ENCODE measurements at places on chromosomes 13 and 19.

GRCh38 chr19:47447470-47448359 lies 24.0 kb downstream of the SLC8A2 start:
- peak; percentile 58 for DNase-seq

DNA sequence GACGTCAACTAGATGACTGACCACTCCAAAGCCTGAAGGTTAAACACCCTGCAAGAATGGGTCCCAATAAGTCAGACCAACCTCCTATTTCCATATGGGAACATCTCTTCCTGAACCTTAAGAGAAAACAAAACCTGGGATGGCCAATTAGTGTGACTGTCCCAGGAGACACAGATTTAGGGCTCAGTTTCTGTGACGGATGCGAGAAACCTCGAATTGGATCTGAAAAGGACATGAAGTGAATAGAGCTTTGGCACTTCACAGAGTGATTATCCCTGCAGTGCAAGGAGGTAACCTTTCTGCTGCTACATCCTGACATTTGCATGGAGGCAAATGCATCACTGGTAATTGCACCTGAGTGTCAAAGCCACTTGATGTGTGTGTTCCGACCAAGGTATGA lies 442.2 kb upstream of the KLF12 start:
- no peak for DNase-seq

DNA sequence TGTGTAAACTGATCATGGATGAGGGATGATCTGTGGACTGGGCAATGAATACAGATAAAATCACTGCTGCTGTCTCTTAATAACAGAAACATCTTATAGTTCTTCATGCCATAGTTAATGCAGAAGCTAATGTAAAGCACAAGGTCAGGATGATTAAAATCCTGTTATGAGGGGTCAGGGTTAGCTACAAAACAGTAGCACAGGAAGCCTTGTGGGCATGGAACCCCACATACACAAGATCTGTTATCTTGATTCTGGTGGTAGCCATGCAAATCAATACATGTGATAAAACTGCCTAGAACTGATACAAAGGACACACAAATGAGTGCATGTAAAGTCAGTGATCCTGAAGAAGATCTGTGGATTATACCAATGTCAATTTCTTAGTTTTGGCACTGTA lies 96.4 kb downstream of the KLF12 start:
- DNase-seq, result no peak

- no peak for DNase-seq
These were observed 142.8 kb downstream of the KLF5 start for GRCh38 chr13:73201626-73202025.

Data from activated naive CD4-positive, alpha-beta T cell treated with Interleukin-2 at 50 U/mL for 16 hours (primary cell).